ENCODE measurements at places on chromosomes 6 and 20.

DNA sequence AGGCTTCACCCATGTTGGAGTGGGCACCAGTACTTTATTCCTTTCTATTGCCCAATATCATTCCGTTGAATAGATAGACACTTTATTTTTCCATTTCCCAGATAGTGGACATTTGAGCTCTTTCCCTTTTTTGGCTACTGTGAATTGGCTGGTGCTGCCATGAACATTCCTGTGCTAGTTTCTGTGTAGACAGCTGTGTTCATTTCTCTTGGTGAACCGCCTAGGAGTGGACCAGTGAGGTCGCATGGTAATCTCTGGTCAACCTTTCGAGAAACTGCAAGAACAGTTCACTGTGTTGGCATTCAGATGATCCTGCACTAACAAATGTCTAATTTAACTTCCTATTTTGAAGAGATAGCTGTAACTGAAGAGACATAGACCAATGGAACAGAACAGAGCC, 58.6 kb downstream of the RAMACL start:
- no peak for DNase-seq

- DNase-seq: no peak
Observed at GRCh38 chr6:25056130-25056529, 120.4 kb upstream of the RIPOR2 start.

- no peak for DNase-seq
Observed at GRCh38 chr6:42819803-42820511, 38.1 kb downstream of the BICRAL start.

DNA sequence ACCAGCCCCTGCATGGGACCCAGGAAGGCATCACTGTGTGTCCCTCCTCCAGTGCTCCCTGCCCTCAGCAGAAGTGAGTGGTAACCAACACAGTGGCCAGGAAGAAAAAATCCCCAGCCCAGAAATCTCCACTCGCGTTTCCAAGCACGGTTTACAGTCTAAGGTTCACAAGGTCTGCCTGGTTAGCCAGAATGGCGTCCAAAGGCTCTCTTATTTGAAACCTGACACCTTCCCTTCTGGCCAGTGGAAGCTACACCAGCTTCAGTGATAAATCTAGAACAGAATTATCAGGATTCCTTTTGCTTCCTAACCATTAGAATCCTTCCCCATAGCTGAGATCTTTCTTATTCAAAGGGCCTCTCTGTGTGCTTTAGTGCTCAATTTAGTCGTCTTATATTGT, 9.2 kb downstream of the LY86 start:
- no peak for DNase-seq

DNA sequence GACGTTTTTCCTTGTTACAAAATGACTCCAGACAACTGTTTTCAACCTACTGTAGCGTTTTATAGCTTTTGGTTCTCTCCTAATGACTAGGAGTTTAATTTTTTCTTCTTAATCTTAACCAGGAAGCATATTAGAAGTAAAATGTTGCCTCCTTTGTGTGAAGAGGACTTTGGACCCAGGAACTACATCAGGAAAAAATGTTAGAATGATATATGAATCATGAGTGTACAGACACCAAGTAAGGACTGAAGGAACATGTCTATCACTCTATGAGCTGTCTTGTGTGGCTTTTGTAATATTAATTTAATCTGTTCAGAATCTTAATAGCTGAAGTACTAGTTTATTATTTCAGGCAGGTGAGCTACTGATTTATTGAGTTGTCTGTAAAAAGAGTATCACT, 71.0 kb upstream of the MARCKS start:
- DNase-seq: no peak

DNA sequence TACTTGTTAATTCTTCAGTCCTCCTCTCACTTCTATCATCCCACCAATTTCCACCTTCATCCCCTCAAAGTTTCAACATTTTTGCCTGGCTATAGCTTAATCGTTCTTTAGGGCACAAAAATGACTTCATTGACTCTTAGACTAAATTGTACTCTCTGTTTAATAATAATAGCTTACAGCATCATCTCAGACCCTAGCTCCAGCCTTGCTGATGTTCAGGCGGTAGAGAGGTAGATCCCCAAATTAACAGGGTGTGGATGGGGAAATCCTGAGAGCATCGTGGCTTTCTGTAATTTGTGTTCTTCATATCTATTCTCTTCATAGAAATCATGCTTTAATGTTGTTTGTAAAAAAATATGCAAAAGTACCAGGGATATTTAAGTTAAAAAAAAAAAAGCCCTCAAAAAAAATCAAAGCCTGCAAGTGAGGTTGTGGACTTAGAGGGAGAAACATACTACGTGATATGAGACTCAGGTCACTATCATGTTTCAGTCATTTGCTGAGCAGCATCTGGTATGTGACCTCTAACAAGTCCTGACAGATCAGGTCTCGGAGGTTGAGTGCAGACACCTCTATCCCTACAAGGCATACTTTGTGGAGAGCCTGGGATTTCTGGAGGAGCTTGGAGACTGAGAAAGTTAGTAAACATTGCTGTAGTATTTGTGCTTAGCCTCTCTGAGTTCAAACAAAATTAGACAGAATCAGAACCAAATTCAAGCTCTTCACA, 1063.3 kb upstream of the CITED2 start:
- no peak for DNase-seq

DNA sequence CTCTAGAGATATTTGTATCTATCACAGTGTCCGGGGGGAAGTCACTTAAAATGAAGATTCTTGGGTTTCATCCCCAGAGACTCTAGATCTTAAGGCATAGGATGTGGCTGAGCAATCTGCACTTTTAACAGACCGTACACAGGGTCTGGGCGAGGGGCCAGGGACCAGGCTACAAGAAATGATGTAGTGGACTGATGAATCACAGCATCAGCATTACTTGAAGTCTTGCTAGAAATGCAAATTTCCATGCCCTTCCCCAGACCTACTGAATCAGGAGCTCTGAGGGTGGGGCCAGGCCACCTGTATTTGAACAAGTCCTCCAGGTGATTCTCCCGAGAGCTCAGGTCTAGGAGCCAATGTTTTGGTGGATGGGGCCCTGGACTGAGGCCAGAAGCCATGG, 168.4 kb downstream of the DOK5 start:
- DNase-seq: no peak

DNA sequence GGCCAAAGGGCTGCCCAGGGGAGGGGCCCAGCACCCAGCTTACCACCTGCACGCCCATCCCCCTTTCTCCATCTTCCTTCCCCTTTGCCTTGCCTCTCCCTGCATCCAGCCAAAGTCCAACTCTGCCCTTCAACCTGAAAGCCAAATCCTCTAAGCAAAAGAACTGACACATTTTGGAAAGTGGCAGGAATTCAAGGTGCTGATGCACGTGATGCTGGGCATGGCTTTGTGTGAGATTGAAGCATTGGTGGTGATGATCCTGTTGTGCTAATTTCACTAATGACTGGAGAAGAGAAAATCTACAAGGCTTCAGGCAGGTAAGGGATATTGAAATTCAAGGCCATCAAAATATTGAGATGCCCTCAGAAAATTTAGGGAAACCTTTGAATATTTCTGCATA, 23.3 kb downstream of the SYNDIG1 start:
- no peak for DNase-seq

- no peak for DNase-seq
Observed at GRCh38 chr20:19407736-19408135, 195.3 kb downstream of the SLC24A3 start.

- DNase-seq: no peak
Observed at GRCh38 chr6:40108736-40109135, 174.5 kb upstream of the MOCS1 start.

DNA sequence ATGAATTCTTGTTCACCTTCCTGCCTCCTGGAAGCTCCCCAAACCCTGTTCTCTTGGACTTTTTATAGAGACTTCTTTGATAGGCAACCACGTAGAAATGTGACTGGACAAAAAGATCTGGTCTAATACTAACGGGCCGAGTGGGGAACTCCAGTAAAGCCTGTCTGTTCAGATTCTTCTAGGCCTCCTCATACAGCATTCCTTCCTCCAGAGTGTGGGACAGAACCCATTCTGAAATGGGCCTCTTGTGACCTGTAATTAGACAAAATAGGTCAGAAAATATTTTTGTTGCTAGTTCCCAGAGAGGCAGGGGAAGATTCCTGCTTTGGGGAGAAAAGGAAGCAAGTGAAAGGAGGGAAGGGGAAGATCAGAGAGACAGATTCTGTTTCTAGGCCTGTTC, 374.3 kb downstream of the CDH26 start:
- no peak for DNase-seq

DNA sequence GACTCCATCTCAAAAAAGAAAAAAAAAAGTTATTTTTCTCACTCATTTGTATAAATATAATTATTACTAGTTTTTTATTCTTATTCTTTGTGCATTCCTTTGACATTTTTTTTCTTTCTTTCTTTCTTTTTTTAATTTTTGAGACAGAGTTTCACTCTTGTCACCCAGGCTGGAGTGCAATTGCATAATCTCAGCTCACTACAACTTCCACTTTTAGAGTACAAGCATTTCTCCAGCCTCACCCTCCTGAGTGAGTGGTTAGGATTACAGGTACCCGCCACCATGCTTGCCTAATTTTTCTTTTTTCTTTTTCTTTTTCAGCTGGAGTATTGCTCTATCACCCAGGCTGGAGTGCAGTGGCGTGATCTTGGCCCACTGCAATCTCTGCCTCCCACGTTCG, 51.4 kb upstream of the JARID2 start:
- no peak for DNase-seq

GRCh38 chr20:44586289-44586911, 4.0 kb downstream of the PKIG start:
- DNase-seq: no peak

GRCh38 chr6:40794586-40794985, 207.4 kb upstream of the LRFN2 start:
- DNase-seq: no peak

- DNase-seq: no peak
Observed at GRCh38 chr6:109230453-109230852, 135.1 kb downstream of the CEP57L1 start.

DNA sequence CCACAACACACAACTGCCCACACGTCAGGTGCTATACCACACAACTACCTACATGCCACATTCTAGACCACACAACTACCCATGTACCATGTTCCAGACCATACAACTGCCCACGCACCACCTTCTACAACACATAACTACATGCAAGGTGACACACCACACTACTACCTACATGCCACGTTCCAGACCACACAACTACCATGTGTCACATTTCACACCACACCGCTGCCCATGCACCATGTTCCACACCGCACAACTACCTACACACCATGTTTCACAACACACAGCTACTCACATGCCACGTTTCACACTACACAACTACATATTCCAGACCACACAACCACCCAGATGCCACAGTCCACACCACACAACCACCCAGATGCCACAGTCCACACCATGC, 19.8 kb downstream of the THBS2 start:
- no peak for DNase-seq

DNA sequence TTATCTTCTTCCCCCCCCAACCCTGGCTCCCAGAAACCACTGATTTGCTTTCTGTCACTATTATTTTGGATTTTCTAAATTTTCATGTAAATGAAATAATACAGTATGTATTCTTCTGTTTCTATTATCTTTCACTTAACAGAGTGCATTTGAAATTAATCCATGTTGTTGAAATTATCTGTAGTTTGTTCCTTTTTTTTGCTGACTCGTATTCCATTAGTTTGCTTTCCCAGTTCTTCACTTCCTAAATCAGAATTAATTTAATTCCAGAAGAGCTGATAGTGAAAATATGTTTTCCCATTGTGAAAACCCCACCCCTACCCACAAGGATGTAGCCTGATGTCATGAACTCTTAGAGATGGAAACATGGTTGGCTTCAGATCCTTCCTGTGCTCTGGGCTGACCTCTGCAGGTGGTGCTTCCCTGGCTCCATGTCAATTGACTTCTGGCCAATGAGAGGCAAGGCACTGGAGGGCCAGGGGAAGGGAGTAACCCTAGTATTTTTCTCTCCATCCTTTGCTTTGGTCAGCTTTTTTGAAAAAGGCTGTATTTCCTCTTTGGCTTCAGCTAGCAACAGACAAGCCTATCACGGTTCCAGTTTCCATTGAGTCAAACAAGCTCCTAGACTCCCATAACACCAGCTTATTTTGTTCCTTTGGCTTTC, 244.4 kb upstream of the HSF2 start:
- DNase-seq: no peak

GRCh38 chr20:50844430-50845100, 49.7 kb downstream of the BCAS4 start:
- peak; percentile 5 for DNase-seq

- DNase-seq: no peak
Observed at GRCh38 chr20:58174708-58175280, 53.7 kb downstream of the ANKRD60 start.

DNA sequence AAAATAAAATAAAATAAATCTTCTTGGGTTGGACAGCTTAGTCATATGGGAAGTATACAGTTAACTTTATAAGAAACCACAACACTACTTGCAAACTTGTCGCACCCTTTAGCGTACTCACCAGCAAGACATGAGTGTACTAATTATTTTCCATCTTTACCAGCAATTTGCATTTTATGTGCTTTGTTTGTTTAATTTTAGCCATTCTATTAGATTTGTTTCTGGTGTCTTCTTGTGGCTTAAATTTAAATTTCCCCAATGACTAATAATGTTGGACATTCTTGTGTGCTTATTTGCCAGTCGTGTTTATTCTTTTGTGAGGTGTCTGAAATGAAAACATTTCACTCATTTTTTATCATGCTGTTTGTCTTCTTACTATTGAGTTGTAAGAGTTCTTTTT, 1172.2 kb upstream of the CITED2 start:
- DNase-seq: no peak

- no peak for DNase-seq
Observed at GRCh38 chr6:33702345-33702977, 9.0 kb downstream of the UQCC2 start.

GRCh38 chr6:33144373-33144772, 47.9 kb downstream of the COL11A2 start:
- DNase-seq: no peak

- DNase-seq: no peak
Observed at GRCh38 chr20:19498756-19499155, 259.3 kb upstream of the RIN2 start.

DNA sequence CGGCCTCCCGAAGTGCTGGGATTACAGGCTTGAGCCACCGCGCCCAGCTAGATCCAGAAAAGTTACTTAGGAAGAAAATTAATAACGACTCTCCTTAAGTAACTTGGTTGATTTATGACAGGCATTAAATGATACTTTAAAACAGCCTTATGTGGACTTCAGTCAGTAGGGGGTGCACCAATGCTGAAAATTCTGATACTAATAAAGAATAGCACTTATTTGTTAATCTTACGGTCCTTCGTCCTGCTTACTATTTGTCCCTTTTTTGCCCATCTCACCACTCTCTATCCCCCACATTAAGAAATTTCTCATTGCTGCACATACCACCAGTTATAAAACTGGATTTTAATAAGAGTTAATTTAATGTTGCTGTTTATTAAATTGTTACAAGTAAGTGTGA, 12.7 kb upstream of the PRELID3B start:
- DNase-seq: no peak

Measured in stimulated activated CD8-positive, alpha-beta memory T cell treated with anti-CD3 and anti-CD28 coated beads, Interleukin-7, amount 100 ng/mL, for 1 hour (primary cell).